ENCODE measurements at places on chromosomes 3 and 15.

DNA sequence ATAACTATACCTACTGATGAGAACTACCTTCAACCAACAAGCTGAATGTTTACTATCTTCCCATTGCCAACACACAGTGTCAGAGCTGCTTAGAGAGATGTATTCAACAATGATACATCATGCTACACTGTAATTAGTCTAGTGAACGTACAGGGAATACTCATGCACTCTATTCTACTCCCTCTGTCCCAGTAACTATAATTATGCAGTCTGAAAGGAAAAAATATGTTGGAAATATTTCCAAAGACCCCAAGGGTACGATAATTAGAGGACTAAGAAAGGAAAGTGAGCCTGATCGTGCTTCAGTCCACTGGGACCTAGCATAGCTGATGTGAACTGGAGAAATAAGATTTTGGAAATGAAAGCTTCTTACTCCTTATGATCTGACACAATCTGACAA, 36.9 kb upstream of the FSIP1 start:
- no peak for DNase-seq

DNA sequence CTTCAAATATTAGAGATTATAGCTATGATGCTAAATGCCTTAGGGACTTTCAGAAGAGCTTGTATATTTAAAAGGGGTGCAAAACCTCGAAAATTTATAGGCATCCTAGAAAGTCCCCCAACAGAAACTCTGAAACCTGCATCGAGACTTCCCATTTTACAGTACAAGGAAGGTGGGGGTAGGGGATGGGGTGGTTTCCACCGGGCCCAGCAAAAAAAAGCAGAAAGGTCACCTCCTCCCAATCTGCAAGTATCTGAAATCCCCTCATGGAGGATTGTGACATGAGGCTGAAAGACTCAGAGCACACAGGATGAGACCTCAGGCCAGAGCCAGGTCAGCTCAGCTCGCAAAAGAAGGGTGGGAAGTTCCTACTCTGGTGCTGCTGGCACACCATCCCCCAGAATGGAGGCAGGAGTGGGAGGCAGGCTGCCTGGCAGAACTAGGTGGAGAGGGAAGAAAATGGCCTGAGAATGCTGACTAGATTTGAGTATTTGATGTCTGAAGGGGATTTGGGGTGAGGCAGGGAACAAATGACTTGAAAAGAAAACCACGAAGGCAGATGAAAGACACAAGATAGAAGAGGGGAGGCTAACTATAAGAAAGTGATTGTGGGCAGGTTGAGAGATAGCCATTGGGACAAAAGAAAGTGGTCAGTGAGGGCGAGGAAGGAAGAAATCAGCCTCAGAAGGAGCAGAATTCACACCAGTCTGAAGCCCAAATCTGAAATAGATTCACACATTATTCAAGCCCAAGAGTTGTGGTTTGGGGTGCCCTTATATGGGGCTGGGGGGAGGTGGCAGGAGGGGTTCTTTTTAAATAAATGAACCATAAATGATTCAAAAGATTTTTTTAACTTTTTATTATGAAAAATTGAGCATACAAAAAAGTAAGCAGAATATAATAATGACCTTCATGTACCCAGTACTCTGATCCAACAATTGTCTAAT, 22.5 kb upstream of the TSC22D2 start:
- peak; percentile 56 for DNase-seq

DNA sequence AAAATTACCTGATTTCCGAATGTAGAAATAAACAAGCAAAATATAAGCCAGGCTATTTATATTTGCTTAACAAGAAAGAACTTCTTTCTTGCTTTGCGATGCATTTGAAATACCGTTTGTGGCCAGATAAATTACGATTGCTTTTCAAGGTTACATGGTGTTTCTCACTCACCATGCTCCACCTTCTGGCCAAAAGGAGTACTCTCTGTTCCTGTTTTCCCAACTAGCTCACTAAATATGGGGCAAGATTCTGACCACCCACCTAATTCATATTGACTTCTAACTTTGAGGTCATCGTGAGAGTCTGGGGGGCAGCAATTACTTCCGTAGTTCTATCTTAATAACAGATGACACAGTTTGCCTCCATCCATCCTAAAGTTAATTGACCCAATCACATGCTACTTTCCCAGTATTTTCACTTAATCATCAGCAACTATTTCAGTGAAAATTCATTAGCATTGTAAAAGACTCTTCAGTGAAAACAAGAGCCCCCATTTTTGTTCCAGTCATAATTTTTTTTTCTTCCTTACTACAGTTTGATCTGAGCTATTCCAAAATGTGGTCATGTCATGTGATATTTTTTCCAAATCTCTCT, 25.9 kb downstream of the ACP3 start:
- DNase-seq = no peak

DNA sequence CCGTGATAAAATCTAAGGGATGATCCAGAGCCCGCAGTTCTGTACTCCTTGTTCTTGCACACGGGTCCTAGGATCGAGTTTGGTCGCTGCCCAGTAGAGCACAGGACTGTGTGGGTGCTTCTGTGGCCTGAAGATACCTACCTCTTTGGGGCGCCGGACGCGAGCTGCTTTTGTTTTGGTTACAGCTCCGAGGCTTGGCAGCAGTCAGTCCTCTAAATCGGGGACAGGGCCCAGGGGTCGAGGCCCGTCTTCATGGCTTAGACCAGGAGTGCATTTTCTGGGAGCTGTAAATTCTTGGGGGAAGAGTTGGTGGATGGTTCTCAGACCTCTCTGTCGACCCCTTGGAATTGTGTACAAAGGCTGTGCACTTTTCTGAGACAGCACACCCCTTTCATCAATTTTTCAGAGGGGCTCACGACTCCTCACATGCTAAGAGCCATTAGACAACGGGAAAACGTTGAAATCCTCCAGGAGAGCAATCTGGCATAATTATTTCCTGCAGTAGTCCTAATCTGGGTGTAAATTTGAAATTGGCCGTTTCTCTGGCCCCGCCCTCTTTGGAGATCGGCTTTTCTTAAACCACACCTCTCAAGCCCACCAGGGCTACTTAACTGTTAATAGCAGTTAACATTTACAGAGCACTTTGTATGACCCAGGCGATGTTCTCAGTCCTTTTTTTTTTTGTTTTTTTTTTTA, 928 bp downstream of the CEP97 start:
- peak; percentile 21 for DNase-seq

- no peak for DNase-seq
Measured at GRCh38 chr15:58243070-58243469, 104.9 kb downstream of the AQP9 start.

DNA sequence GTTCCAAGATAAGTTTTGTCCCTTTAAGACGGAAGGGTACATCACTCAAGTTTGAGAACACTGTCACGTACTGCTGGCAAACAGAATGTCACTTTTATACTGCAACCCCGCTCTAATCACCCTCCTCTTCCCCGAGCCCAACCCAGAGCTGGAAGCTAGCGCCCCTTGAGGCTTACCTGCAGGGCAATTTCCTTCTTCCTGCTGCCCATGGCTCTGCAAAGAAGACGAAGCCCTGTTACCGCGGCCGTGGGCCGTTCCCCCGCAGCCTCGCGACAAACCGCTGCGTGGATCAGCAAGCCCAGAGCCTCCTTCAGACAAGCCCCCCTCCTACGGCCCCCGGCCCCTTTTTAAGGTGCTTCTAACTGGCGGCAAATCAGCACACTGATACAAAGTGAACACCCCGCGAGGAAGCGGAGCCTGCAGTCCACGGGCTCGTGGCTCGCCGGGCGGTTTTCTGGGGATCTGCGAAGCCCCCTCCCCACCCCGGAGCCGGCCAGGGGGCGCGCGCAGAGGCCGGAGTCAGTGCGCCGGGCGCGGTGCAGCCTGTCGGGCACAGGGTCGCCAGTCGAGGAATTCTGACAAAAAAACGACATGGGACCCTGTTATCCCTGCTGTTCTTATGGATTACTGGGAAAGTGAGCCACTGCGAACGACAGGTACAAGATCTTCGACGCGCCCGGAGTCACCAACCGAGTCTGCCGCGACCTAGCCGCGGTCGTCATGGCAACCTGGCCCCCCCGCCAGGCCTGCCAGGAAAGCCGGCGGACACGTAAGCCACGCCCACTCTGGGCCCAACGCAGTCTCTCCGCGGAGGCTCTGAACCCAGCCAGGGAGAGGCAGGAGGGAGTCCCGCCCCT, at the start of gene NME9:
NME9 (minus strand) TSS at position 725 of the 857 bp plus-strand sequence; CDS start at position 209, 516 bp downstream.
- peak; percentile 81 for DNase-seq
